ENCODE measurements at places on chromosomes 7 and 10.

GRCh38 chr10:75723319-75723980, 292.0 kb downstream of the LRMDA start:
- no peak for DNase-seq

DNA sequence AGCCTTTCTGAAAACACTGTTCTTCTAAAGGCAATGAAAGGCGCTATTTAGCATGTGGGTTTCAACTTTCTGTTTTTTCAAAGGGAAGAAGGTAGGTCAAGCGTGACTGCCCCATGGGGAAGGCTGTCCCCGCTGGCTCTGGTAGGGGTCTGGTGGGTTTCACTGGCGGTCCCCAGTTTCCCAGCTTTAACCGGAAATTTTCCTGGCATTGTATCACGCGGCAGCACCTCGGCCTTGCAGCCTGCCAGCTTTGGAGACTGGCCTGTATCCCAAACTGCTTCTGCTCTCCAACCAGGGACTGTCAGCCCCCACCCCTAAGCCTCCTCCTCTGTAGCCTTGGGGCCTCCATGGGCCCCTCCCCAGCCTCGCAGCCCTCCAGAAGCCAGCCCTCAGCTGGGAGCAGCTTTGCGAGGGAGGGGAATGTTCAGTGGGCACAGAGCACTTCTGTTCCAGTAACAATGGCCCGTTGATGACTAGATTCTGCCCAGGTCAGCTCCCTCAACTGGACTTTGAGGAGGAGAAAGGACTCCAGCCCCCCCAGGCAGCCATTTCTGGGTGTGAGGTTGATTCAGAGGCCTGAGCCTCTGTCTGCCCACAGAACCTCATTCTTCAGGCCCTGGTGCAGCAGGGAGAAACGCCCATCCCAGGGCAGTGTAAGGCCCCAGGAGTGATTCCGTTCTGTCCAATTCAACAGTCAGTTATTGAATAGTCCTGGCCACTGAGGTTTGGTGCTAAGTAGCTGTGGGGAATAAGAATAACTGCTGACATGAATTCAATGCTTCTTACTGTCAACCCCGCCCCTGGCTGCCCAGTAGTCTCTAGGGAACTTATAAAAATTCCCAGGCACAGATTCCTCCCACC, 17.1 kb downstream of the CHST3 start:
- DNase-seq, result no peak

- no peak for DNase-seq
These were observed 30.0 kb downstream of the MTERF1 start for GRCh38 chr7:91850455-91850854.

DNA sequence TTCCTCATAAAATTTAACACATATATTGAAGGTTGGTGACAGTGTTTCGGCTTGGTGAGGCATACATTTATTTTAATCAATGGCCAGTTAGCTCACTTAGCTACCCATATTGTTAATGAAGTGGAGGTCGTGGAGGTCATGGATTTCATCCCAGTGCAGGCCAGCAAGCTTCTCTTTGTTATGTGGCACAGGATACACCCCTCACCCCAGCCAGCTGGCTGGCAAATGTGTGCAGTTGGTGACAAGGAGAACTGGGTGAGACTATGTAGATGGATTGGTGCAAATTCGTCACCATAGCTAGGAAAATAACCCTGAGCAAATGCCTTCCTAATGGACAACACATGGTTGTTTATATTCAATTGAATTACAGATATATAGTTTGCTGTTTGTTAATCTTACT, 50.5 kb upstream of the FOXP2 start:
- DNase-seq, result no peak

- no peak for DNase-seq
These were observed 139.5 kb upstream of the CHST15 start for GRCh38 chr10:124232686-124233545.

DNA sequence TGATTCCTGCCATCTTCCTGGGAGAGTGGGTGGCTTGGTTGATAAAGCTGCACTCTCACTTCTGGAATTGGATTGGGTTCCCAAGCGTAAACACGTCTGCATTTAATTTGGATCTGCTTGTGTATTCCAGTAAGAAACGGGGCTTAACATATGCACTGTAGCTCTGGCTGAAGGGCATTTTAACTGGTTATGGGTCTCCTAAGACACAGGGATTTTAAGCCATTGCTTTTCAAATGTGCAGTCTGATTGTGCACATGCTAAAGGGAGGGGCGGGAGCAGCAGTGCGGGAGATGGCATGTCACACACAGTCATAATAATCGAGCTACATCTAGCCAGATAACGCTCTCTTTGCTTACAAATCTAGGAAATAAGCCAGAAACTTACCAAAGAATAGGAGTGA, 247.3 kb upstream of the LYZL1 start:
- no peak for DNase-seq

- DNase-seq, result no peak
These were observed 91.4 kb downstream of the ZFAND4 start for GRCh38 chr10:45581216-45581549.

GRCh38 chr10:36221101-36221500, 579.0 kb upstream of the FZD8 start:
- DNase-seq, result no peak

DNA sequence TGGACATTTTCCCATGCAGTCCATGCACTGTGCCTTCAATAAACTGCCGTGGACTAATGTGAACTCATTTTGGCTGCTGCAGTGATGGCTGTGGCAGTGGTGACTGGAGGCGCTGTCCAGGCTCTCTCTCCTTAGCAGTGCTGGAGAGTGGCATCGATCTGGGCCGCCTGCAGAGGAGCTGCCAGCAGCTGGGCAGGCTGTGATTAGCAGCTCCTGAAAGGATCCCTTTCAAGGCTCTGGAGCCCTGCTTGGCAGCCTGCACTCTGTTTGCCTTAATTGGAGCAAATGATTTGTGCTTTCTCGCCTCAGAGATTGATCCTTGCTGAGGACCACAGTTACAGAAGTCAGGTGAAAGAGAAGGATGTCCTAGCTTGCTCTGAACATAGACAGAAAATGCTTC, 130.1 kb upstream of the VWC2 start:
- DNase-seq, result no peak

DNA sequence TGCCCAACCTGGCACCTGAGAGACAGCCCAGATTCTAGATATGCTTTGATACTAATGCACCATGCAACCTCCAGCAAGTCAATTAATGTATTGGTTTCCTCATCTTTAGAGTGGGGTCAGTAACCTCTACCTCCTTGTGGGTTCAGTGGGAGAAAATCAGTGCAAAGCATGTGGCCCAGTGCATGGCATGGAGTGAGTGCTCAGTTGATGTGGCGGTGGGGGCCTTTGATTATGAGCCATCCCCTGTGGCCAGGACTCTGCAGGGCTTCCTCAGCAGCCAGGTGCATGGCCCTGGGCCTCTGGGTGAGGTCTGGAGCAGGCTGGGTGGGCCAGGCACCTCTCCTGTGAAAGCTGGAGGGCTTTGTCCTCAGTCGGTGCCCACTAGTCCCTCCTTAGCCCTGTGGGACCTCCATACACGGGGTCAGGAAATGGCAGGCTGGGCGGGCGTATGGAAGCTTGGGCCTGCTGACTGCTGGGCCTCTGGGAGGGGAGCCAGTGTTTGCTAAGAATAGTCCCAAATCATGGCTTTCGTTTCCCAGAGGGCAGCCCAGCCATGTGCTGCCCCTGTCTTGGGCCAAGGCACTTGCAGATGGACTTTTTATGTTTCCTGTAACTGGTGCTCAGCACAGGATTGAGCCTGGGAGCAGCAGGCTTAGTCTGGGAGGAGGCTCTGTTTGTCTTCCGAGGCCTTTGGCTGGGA, 3.4 kb downstream of the PALD1 start:
- no peak for DNase-seq

- DNase-seq, result no peak
These were observed 43.7 kb downstream of the MKLN1 start for GRCh38 chr7:131371411-131371810.

- no peak for DNase-seq
These were observed 606 bp upstream of the RABGEF1 start for GRCh38 chr7:66739953-66740301.

GRCh38 chr10:129021594-129022304, 445.3 kb upstream of the MGMT start:
- no peak for DNase-seq

DNA sequence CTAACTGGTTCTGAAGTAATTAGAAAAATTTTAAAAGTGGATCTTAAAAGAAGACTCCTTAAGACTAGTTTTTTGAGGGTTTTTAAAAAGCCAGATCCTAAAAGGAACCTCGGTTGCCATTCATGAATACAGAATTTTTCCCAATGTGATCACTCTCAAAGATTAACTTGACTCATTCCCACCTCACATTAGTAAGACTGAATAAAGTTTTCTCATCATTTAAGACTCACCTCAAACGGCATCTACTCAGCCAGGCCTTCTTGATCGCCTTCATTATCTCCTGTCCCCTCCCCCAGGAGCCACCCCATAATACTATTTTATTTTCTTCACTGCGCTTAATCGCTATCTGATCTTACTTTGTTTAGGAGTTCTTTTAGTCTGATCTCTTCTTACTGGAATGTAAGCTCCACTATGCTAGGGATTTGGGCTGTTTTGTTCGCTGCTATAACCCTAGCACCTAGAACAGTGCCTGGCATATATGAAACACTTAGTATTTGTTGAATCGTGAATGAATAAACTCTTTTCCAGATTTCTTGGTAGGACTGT, 55.9 kb upstream of the PCGF5 start:
- DNase-seq, result no peak

DNA sequence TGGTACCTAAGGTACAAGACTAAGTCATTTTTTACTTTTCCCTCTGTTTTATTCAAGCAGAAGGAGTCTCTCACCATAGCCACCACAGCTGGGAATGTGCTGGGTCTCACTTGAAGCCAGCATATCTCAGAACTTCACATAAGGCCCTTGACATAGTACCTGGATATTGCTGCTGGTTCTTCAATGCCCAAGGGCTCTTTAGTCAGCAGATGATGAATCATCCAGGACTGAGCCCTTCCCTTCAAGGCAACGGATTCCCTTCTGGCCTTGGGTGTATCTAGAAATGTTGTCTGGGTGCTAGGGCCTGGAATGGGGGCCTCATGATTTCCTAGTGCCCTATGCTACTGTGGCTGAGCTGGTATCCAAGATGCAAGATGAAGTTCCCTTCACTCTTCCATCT, 93.9 kb downstream of the ADCYAP1R1 start:
- DNase-seq, result no peak

DNA sequence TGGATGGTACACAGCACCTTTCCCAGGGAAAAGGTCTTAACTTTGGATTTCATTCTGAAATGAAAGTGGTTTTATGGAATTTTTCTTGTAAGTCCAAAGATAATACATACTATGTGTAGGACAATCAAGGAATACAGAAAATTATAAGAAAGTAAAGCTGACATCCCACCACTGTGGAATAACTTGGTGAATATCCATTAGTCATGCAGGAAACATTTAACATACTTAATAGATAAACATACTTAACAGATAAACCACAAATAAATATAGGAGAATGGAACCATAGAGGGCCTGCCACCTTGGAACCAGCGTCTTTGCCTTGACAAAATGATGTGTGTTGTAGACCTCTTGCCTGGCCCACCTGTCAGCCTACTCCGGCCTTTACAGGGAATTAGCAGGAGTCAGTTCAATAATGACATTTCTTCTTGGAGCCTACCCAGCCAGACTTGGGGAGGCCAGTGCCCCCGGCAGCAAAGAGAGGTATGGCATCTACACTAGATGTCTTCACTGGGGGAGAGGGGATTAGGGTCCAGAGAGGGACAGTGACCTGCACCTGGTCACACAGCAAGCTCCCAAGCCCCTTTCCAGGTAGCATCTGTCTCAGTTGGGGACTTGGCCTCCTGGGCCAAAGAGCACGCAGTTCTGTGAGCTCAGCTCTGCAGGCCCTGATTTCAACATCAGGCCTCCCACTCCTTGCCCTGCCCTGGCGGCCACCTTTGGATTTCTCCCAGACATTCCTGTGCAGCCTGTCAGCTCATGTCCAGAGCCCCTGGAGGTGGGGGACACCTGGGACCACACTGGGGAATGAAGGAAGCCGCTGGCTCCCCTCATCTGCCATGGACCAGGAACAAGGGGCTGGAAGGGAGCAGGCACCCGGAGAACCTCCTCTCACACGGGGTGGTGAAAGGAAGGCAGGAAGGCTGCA, 112.6 kb upstream of the PPIF start:
- DNase-seq, result no peak

- no peak for DNase-seq
These were observed 123.6 kb downstream of the ADCYAP1R1 start for GRCh38 chr7:31175672-31176071.

- DNase-seq, result no peak
These were observed 31.8 kb downstream of the GET4 start for GRCh38 chr7:908159-908581.

DNA sequence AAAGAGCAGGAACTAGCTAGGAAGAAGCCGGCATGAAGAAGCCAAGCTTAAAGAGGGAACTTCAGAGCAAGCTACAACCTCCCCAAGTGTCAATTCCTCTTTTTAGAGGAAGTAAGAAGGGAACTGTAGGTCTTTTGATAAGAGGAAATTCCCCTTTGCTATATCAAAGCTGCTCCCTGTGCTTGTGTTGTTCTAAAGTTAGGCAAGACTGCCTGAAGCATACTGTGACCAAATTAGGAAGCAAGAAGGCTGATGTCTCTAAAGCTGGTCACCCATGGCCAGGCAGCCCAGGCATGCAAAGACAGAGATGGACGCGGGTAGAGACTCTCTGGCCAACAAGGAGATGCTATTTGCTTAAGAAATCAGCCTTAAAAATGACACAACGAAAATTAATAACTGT, 87.9 kb downstream of the RNF216 start:
- no peak for DNase-seq

GRCh38 chr7:135761751-135762488, 13.3 kb upstream of the FAM180A start:
- DNase-seq, result no peak

DNA sequence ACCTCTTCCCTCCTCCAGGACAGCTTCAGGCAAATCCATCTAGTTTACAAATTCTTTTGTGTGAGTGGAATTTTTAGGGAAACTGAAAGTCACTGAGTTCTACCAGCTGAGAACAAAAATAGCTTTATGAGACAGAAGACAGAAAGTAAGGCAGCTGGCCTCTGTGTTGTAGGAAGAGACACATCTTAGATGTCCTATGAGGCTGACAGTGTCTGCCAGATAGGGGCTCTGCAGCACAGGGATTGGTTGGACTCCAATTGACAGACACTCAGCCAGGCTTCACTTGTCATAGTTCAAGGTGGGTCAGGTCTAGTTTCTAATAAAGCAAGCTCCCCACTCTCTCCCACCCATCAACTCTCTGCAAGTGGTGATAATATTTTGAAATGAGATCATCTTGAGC, 574.9 kb downstream of the CCSER2 start:
- no peak for DNase-seq

GRCh38 chr10:120732067-120732466, 119.1 kb upstream of the WDR11 start:
- DNase-seq, result no peak

DNA sequence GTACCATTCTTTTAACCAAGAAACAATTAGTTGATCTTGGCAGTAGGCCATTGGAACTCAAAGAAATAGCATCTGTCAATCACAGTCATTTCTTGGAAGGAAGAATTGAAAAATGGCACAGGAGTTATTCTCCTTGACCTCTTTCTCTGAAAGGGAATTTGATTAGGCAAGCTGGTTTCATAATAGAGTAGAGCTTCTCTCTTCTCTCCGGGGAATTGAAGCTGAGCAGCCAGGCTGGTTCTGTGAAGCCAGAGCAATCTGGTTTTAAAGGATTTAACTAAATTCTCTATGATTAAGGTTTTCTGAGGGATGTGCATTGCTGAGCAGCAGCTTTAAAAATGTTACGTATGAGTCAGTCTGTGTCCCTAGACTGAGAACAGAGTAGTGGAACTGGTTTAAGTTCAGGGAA, 70.2 kb downstream of the AHCYL2 start:
- no peak for DNase-seq

- DNase-seq, result no peak
These were observed 77.0 kb downstream of the ZNF277 start for GRCh38 chr7:112283382-112283910.

- DNase-seq, result no peak
These were observed 785.2 kb downstream of the TYW1 start for GRCh38 chr7:67781841-67782240.
